Activated T-helper 9 cell treated with anti-CD3 and anti-CD28 coated beads, Interleukin-2, amount 50 U/mL, for 16 hours (primary cell): ENCODE measurements at places on chromosomes 7 and 10.
A peak's percentile ranks its signal among the peaks of the same experiment; 100 is the strongest.

DNA sequence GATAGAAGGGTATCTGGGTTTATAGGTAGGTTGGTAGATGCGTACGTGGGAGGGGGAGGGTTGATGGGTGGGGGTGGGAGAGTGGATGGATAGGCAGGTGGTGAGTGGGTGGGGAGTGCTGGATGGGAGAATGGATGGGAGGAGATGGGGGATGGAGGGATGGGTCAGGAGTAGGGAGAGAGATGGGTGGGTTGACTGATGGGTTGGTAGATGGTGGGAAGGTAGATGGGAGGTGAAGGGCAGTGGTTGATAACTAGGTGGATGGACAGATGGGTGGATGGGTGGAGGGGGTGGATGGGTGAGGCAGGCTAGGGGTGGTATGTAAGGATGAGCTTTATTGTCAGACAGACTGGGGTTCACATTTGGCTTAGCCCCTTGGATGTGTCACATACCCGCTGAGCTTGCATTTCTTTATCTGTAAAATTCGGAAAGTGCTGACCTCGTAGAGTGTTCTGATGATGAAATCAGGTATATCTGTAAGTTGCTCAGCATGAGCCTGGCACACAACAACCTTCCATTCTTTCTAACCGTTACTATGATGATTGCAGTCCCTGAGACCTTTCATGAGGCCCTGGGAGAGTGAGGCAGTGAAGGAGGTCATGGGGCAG is 34.3 kb downstream of the SLIT1 start:
- DNase-seq: no peak

DNA sequence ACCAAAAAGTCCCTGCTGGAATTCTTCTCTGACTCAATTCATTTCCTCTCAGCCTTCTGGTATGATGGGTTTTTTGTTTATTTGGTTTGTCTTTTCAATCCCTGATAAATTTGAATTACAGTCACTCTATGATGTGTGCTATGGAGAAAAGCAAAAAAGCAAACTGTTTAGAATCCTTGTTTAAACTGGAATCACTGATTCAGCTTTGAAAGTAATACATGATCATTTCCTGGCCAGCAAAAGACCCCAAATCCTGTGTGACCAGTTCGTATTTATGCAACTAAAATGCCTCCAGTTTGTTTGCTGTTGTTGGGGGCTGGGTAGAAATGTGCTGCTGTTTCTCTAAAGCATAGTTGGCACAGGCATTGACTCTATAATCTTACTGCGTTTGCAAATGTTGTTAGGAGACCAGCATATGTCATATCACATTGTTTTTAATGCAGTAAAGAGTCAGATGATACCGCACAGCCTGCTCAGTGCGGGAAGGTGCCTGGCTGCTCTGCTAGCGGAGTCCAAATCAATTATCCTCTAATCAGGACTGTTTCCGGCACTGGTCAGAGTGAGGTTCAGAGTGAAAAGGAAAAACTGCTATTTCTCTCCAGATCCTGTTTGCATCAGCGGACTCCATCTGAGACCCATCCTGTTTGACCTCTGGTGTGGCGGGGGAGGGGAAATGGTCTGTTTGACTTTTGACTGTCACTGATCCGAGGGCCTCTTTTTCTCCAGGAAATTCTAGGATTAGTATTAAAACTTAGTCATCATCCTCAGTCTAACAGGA is 40.6 kb upstream of the ADD3 start:
- no peak for DNase-seq

- DNase-seq: no peak
Observed at GRCh38 chr10:69243817-69244216, 23.7 kb downstream of the HKDC1 start.

DNA sequence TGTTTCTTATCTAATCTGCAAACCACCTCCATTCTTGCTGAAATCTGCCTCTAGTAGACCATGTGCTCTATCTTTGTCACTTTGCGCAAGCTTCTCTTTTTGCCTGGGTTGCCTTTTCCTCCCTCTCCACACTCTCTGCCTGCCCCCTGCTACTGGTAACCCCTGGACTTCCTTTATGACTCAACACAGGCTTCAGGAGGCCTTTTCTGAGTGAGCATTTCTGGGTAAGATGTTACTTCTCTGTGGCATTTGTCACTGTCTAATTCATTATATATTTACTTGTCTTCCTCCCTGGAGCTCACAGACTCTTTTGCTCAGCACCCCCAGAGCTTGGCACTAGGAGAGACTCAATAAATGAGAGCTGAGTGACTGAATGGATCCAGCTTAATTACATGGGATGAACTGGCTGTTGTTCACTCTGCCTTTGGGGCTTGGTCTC is 8.4 kb downstream of the GOLGA7B start:
- no peak for DNase-seq

DNA sequence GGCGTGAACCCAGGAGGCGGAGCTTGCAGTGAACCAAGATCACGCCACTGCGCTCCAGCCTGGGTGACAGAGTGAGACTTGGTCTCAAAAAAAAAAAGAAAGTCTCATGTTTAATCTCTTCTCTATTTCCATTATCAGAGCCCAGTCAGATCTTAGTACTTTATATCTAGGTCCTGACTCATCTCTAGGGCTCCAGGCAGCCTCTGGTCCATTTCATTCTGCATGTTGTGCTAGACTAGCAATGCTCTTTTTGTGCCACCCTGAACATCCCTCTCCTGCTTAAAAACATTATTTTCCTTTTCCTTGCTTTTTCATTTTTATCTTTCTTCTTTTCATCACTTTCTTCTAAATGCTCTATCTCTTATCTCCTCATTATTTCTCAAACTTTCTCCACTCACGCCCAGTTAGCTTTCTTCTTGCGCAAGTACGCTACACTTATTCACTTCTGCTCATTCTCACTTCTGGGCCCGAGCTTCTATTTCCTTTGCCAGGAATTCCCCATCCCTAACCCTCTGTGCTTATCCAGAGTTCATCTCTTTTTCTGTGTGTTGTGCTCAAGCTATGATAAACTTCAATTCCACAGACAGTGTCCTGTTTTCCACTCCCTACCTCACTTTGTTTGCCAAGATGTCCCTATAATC is 63.9 kb downstream of the BTAF1 start:
- DNase-seq: no peak

- no peak for DNase-seq
Observed at GRCh38 chr10:34906067-34906965, 91.2 kb upstream of the PARD3 start.

DNA sequence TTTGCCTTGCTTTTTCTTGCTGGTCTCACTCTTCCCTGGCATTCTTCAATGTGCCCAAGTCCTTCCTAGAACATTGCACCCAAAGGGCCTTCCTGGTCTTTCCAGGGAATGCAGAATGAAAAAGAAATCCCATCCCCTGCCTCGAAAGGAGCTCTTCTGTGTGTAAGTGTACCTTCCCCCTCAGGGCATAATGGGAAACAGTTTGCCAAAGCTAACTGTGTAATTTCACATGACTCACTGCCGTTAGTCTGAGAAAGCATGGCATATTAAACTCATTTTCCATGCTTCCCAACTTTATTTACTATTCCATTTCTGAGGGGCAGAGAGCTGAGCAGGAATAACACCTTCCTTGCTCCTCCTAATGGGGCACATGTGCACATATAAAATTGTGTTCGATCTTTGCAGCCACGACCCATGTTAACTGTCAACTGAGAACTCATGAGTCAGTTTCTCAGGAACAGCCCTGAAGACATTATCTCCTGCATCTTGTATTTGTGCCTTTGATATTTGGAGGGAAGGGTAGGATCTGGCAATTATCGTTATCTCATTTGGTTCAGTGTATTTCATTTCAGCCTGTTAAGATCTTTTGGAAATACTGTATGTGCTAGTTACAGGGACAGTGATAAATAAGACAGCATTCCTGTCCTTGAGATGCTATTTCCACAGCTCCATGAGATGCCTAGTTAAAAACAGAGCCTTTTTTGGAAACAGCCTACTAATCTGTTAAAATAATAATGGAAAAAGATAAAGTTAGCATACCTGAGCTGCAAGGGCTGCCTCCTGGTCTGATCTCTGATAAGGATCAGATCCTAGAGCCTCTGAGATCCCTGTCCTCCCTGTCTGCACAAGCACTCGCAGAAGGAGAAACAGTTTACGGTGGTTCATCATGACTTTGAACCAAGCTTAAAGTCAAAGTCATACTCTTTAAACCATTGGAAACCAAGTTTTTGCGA is 42.3 kb downstream of the IKZF1 start:
- DNase-seq: no peak

GRCh38 chr10:69119896-69120295 is 4.1 kb upstream of the VPS26A start:
- DNase-seq: no peak

- no peak for DNase-seq
Observed at GRCh38 chr10:77328272-77328816, 309.3 kb downstream of the KCNMA1 start.

GRCh38 chr10:93482145-93482834 is at the start of gene MYOF:
Gene MYOF, minus strand, starts transcription at chr10:93482334. Its CDS starts 140 bp downstream, at chr10:93482194.
- DNase-seq: peak; percentile 13

DNA sequence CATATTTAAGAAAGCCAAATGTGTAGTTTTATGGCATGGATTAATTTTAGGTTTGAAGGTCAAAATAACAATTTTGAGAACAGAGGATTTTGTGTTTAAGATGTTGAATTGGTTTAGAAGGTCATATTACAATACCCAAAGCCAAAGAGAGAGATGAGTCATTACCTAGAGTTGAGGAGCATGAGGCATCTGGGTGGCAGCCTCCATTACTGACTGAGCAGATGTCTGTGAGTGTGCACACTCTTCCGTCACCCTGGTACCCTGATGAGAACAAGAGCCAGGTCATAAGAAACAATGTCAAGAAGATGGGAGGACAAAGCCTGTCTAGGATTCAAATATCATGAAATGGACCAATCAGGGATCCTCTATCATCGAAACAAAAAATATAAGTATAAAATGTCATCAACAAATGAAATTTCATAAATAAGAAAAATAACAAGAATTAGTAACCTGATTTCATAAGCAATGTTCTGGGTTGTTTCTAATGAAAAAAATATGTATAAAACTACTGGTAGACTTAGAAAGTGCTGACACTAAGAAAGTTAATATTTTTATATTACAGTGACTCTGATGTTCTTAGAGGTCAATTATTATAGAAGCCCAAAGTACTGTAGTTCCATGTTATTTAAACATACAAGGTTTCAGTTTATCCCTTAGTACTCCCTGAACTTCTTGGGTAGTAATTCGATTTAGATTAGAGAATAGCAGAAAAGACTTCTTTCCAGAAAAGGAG is 20.0 kb downstream of the CUBN start:
- no peak for DNase-seq

DNA sequence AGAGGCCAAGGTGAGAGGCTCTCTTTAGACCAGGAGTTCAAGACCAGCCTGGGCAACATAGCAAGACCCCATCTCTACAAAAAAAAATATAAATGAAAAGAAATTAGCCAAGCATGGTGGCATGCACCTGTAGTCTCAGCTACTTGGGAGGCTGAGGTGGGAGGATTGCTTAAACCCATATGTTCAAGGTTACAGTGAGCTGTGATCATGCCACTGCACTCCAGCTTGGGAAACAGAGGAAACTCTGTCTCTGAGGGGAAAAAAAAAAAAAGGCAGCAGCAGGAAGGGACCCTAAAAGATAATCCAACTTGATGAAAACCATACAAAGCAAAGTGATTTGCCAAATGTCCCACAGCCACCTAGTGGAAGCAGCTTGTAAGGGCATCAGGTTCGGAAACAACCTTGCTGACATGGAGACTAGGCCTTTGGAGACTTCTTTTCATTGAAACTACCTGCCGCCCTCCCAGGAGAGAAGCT is 15.6 kb upstream of the PBLD start:
- DNase-seq: peak; percentile 17

DNA sequence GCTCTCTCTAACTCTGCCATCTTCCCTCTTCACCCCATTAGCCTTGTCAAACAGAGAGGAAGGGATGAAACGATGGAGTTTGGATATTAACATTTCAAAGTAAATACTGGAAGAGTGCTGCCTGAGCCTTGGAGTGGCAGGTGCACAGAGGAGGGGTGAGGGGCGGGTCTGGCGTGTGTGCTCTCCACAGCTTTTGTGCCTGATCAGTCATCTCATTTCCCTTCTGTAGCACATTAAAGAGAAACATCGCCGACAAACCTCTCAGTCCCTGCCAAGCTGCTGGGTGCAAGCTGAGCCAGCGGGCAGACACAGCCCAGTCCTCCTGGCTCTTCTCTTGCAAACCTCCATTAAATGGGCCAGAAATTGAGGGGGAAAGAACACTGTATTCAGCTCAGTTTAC is 76.2 kb downstream of the SLIT1 start:
- DNase-seq: no peak

- DNase-seq: no peak
Observed at GRCh38 chr7:36512616-36513015, 123.0 kb downstream of the ANLN start.

DNA sequence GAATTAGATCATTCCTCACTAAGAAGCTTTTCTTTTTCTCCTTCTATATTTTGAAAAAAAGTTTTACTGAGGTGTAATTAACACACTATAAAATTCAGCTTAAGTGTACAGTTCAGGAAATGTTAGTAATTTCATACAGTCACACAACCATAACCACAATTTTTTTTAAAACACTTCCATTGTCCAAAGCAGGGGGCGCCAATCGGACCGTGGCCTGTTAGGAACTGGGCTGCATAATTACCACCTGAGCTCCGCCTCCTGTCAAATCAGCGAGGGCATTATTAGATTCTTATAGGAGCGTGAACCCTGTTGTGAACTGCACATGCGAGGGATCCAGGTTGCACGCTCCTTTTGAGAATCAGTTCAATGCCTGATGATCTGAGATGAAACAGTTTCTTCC is 427.1 kb downstream of the TFEC start:
- no peak for DNase-seq

DNA sequence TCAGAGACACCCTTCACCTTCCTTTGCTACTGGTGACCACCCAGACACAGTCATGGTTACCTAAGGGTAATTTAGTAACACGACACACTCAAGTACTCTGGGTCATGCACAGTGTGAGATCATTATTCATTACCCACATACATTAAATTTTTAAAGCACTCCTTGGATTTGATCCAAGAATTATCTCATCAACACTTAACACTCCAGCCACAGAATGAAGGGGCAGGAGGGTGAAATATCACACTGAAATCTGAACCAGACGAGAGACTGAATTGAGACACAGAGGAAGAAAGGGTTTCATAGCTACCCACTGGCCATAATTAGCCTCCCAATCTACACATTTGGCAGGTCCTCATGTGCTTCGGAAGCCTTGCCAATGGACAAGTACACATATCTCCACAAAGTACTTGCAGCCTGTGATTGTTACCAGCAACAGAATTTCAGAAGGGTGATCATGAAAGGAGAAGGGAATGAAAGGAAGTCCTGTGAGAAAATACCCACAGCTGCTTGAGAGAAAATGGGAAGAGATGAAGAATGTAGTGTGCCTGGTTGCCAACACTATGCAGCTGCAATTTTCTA is 189.3 kb downstream of the POLR1F start:
- no peak for DNase-seq

- DNase-seq: no peak
Observed at GRCh38 chr7:92589056-92589455, 1.1 kb downstream of the FAM133B start.

GRCh38 chr10:21330628-21331020 is 194.9 kb downstream of the SKIDA1 start:
- DNase-seq: no peak

DNA sequence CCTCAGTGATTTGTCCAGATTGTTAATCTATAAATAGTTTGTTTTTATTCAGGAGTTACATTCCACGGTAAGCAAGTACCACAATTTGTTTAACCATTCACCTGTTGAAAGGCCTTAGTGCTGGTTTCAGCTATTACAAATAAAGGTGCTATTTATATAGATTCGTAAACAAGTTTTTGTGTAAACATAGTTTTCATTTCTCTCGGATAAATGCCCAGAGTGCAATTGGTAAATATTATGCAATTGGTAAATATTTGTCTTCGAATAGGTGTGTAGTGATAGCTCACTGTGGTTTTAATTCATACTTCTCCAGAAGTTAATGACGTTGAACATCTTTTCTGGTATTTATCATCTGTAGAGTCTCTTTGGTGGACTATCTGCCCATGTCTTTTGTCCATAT is 76.4 kb upstream of the RSU1 start:
- DNase-seq: no peak
